ENCODE measurements at places on chromosomes 1 and 21.

DNA sequence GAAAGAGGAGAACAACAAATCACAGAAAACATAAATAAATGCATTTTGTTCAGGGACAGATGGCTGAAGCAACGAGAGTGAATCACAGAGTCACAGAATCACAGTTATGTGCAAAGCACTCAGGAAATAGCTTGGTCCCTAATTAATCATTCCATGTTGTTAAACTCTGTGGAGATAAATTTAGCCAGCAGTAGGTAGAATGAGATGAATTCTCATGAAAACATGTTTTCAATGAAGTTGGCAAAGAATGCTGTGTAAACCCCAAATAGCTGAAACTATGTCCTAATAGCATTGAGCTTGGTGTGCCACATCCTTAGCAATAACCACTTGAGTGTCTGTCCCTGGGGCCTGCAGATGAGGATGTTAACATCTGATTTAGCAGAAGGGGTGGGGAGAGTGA, 20.4 kb downstream of the LEPR start:
- DNase-seq, result no peak

GRCh38 chr1:40845895-40846294, 16.3 kb downstream of the CITED4 start:
- DNase-seq, result no peak

- DNase-seq, result no peak
Observed at GRCh38 chr21:15626031-15626430, 103.8 kb upstream of the USP25 start.

- no peak for DNase-seq
Observed at GRCh38 chr1:109556563-109556962, 8.1 kb downstream of the GNAI3 start.

- no peak for DNase-seq
Observed at GRCh38 chr1:109535971-109536491, 3.6 kb upstream of the GPR61 start.

GRCh38 chr21:29938776-29939103, 1.1 kb downstream of the GRIK1 start:
- no peak for DNase-seq

GRCh38 chr1:44723496-44724295, 7.3 kb downstream of the RNU5D-1 start:
- no peak for DNase-seq

DNA sequence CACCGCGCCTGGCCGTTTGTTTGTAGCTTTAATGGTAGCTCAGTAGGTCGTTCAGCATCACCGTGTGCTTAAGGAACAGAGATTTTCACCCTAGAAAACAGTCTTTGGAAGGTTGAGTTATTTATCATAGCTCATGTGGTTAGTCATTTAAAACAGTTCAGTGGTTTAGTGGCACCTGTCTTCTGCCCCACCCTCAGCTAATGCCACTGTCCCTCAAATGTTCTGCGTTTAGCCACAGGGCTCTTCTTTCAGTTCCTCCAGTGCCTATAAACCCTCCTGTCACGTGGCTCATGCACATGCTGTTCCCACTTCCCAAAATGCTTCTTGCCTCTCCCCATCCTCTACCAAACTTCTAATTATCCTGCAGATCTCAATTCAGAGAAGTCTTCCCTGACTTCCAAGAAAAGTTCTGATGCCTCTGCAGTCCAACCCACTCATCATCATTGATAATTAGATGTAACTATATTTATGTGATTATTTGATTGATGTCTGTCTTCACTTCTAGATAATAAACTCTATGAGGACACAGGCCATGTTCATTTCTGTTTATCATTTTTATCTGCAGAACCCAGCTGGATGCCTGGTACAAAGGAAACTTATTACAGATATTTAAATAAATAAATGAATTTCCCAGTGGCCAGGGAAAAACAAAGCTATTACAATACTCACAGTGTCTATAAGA, 14.4 kb upstream of the DIPK1A start:
- DNase-seq, result no peak

- no peak for DNase-seq
Observed at GRCh38 chr1:56063461-56063860, 515.9 kb downstream of the PLPP3 start.

GRCh38 chr1:42450061-42450460, 5.8 kb downstream of the ZMYND12 start:
- DNase-seq, result no peak

DNA sequence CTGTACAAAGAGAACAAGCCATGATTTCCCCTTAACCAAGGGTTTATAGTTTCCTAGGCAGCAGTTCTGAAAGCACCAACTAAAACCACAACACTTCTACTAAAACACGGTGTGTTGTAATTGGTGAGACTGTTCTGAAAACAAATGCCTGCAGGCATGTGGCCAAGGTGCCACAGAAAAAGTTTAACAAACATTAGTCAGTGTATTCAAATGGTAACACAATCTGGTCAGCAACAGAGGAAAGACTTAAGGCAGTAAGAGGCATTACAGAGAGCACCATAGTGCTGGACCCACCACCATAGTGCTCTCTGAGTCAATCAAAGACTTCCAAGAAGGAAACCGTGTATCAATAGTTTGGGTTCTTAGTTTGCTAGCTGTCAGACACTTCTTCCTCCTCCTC, 16.7 kb downstream of the SNIP1 start:
- peak; percentile 31 for DNase-seq

DNA sequence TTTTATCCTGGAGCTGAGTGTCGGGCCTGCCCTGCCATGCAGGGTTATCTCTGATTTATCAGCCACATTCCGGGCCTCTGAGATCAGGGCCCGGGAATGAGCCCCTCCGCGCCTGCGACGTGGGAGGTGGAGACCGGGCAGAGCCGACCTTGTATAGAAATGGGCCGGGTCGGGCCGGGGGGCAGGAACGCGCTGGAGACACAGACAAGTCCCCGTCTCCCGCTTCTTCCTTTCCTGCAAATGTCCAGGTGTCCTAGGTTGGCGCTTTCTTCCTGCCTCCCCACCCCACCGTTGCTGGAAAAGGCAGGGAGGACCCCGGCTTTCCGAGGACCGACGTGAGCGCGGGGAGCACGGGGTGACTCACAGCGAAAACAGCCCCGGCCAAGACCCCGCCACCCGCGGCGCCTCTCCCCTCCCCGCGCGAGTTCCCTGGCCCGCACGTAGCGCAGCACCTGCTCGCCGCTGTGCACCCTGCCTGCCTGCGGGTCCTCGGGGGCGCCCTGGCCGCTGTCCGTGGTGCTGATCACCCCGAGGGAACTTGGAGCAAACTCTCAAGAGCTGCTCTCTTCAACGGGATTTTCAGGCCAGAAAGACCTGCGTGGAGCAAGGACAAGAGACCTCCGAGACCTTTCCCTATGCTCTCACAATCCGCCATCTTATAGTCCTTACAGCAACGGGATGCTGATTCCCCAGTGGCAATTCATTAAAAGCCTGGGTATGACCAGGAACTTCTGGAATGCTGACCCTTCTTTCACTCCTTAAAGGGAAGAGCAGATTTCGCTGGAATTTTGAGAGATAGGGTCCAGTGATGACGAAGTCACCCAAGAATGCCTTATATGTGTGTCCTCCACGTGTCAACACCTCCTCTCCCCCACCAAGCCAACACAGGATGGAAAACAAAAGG, 475 bp upstream of the NPPB start:
- peak; percentile 98 for DNase-seq

DNA sequence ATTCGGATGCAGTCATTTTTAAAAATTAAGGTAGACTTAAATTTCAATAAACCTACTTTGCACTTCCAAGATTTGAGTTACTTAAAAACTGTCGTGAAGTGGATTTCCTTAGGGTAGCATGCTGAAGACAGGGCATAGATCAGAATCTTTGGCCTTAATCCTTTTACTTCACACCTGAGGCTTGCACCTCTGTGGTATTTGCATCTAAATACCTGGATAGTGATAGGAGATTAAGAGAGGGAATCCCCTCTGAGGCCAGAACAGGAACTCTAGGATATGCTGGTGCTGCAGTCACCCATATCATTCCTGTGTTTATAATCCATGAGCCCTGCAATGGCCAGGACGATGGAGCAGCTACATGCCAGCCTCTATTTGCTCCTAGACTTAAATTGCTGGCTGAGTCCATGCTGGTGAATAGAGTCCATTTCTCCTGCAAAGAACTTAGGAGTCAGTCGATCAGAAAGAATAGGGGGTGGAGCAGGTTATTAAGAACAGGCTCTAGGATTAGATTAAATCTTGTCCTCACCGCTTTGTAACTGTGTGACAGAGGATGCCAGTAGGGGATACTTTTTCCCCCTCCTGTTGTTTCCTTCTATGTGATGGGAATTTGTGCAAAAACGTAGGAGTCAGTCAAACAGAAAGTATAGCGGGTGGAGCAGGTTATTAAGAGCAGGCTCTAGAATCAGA, 333.6 kb downstream of the DUSP10 start:
- DNase-seq, result no peak

DNA sequence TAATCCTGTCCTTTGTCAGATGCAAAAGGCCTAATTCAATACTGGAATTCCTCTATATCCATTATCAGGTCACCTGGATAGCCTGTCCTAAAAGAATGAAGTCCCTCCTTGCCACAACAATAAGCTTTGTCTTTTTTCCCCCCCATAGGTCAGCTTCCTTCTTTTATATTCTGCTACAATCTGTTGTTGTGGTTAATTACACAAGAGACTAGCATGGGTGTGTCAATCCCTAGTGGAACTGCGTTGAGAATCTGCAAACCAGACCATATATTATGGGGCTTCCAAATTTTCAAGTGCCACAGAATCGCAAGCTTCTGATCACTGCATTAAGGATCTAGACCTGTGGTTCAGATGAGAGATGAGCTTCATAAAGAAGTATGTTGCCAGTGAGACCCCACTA, 349.6 kb downstream of the SMYD3 start:
- DNase-seq, result no peak

- no peak for DNase-seq
Observed at GRCh38 chr21:34730756-34731445, 62.1 kb downstream of the CLIC6 start.

GRCh38 chr1:27952147-27952546, 7.6 kb upstream of the XKR8 start:
- DNase-seq, result no peak

- DNase-seq, result peak; percentile 12
Observed at GRCh38 chr1:21261551-21262292, 28.5 kb downstream of the ECE1 start.

DNA sequence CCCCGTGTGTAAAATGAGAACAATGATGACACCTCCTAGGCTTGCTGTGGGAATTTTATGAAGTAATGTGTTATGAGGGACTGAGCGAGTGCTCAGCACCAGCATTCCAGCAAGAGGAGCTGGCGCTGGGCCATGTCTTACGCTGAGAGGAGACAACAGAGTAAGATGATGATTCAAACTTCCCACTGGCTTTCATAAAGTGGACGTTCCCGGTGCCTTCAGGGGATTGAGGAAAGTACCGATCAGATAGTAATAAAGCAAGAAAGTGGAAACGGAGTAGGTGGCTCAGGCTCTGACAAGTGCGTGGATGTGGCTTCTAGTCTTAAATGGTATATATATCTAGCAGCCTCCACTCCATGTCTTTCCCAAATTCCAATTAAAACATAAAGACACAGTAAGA, 23.8 kb downstream of the EPHA10 start:
- DNase-seq, result peak; percentile 88

- no peak for DNase-seq
Observed at GRCh38 chr1:241235256-241235897, 121.6 kb downstream of the RGS7 start.

- peak; percentile 82 for DNase-seq
Observed at GRCh38 chr1:54273092-54273794, 73.3 kb downstream of the MRPL37 start.

DNA sequence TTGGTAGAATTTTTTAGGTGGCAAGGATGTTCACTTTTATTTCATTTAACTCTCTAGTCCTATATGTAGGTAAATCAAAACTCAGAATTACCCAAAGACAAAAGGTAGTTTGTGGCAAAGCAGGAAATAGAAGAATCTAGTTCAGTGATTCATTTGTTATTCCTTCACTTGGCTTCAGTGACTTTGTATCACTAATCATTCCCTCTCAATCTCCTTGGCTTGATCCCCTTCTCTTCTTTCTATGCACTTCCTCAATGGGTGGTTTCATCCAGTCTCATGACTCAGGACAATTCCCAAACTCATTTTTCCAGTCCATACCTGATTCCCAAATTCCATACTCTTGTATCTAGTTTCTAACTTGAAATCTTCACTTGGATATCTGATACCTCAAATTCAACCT, 64.9 kb downstream of the PRKACB start:
- no peak for DNase-seq

DNA sequence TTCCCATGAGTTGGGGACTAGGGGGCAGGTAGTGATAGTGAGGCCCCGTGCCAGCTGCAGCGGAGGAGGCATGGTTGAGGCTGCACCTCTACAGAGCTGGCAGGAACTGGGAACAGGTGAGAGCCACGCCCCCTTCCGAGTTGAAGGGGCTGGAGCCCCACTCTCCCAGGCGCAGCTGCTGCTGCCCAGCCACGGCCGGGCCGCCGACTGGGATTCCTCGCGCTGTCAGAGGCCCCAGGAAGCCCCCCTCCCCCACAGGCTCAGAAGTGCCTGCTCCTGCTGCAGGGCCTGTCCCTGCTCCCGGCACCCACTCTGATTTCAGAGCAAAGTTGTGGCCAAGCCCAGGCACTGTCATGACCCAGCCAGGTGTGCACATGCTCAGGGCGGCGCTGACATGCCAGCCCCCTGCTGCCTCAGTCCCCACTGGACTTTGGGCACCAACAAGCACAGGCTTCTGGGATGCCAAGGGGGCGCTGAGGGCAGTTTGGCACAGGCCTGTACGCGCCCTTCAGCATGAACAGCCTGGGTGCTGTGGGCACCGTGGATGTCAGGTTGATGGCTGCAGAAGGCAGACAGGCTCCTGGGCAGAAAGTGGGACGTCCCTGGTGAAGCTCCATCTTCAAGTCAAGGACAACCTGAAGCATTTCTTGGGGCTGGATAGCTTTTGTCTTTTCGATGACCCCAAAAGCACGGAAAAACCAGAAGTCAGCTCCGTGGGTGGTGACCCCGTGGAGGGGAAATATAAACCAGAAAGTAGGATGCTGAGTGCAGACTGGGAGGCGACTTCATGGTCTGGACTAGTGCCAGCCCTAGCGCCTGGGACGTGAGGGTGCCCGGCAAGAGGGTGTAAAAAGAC, 121.5 kb downstream of the SIM2 start:
- DNase-seq, result no peak

- no peak for DNase-seq
Observed at GRCh38 chr21:34669149-34669879, 520 bp downstream of the CLIC6 start.

- no peak for DNase-seq
Observed at GRCh38 chr1:242534753-242535152, 10.3 kb upstream of the PLD5 start.

DNA sequence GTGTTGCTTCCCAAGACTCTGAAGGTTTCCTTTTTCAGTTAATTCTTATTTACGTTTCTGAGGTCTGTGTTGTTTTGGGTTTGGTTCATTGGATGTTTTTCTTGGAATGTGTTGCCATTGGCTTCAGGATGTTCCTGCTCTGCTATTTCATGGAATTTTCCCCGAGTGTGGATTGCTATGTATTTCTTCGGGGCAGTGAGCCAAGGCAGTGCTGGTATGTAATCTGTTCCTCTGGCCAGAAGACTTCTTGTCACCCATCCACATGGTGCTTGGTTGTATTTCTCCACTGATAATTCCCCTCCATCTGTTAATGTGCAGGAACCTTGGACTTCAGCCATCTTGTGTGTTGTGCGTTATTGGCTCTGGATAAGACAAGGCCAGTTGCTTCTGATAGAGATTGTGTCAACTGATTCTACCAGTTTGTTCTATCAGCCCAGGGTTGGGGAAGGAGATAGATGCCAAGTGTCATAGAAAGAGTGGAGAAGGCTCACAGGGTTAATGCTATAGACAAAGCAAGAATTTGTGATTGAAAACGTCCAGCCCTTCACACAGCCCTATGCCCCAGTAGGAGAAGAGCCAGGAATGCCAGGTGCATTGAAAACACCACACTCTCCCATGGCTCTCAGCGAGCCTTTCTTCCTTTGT, 505.2 kb downstream of the PLPP3 start:
- no peak for DNase-seq

All from NCI-H226 (cell line).